ENCODE measurements at places on chromosomes 4 and X.

GRCh38 chr4:1410491-1411325 is 4.5 kb upstream of the NKX1-1 start:
- no peak for DNase-seq

DNA sequence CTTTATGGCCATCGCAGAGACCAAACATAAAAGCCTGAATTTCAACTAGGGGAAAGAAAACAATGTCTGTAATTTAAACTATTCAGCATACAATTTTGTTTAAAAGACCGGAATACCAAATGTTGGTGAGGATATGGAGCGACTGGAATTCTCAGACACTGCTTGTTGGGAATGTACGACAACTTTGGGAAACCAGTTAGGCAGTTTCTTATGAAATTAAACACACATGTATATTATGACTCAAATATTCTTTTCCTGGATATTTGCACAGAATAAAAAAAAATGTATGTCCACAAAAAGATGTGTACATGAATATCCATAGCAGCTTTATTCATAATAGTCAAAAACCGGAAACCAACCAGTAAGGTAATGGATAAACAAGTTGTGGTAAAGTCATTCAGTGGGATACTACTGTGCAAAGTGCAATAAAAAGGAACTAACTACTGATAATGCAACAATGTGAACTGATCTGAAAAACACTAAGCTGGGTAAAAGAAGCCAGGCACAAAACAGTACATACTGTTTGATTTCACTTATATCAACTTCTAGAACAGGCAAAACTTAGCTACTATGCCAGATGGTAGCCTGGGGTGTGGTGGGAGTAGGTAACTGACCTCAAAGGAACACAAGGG is 152.7 kb upstream of the FTHL17 start:
- no peak for DNase-seq

DNA sequence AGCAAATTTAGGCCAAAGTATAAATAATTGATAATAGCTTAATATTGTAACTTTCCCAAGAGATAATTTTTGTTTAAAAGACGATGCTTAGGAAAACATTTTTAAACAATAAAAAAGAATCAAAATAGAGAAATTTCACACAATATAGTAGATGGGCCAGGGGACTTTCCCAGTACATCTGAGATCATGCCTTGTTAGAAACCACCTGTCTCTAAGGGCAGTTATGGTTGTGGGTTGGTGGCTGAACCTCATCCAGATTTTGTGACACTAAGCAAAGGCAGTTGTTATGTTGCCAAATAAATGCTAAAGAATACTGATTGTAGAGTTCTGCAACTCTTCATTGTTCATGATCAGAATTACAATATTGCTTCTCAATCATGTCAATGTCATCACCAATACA is 270.6 kb downstream of the BANK1 start:
- DNase-seq: no peak

DNA sequence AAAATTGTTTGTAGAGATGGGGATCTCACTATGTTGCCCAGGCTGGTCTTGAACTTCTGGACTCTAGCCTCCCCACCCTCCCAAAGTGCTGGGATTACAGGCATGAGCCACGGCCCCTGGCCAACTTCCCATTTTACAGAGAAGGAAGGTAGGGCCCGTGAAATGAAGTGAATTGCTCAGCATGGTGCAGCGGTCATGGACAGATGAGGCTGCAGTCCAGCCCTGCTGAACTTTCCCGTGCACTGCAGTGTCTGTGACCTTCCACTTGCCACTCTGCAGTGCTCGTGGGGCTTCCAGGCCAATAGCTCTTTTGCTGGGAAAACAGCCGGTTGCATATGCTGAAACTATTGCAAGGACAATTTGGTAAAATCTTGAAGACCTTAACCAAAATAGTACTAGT is 454.4 kb upstream of the FAT1 start:
- DNase-seq: no peak

GRCh38 chr4:94500685-94501084 is 48.9 kb downstream of the PDLIM5 start:
- no peak for DNase-seq

DNA sequence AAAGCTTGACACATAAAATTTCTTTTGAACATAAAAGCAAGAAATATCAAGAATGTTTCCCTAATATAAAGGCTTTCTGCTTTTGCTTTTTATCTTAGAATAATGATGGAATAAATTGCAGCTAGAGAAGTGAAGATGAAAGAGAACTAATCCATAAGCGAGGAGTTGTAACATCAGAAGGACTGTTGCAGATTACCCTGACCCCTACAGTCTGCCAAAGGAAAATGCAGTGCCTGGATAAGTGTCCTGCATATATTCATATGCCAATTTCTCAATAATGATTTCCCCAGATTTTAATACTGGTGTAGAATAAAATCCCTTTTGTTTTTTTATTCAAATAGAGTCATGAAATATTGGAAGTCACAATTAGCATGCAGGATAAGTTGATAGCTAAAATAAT is 115.9 kb downstream of the MAGEC2 start:
- DNase-seq: no peak

GRCh38 chrX:74251006-74251930 is 52.7 kb upstream of the ZCCHC13 start:
- no peak for DNase-seq

DNA sequence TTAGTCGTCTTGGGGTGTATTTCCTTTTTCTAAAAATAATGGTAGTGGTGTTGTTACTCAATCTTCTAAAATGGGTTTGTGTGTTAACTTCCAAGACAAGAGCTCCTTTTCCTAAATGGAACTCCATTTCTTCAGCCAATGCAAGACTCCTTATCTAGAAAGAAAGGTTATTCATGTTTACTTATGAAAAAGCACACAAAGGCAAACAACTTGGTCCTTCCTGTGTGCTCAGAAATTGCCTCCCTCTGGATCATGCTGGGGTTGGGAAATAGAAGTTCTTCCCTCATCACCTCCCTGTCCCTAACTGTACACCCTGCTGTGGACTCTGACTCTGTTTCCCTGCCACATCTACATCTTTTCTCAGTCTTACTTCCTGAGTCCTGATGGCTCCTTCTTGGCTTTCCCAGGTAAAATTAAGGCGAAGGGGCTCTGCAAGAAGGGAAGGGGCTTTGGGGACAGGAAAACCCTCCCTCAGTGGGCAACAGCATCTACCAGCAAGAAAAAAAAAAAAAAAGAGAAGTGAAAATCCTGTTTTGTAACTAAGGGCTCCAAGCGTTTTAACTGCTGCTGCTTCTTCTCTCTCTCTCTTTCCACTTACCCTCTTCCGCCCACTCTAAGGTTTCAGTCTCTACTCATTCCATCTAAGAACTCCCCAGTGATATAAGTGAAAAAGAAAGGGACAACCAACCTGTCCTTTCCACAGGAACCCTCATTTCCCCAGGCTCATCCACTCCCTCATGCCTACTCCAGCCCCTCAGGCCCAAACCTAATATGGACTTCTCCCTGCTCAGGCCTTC is 19.8 kb upstream of the TASL start:
- no peak for DNase-seq

GRCh38 chrX:19789782-19790181 is 97.6 kb downstream of the SH3KBP1 start:
- DNase-seq: no peak

DNA sequence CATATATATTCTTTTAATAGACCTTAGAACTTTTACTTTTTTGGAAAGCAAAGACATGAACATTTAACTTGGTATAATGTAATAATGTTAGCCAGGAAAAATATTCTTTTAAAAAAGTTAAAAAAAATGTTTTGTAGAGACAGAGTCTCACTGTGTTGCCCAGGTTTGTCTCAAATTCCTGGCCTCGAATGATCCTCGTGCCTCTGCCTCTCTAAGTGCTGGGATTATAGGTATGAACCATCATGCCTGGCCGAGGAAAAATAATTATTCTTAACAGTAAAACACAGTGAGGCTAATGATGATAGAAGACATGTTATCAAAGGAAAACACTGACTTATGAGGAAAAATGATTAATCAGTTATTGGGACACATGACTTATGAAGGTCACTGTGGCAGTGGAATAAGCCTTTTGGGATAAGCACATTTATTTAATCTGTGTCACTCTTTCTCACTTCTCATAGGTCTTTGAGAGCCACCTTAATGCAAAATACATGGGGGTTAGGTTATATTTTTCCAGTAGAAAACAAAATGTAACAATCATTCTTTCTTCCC is 6.0 kb upstream of the BMP2K start:
- no peak for DNase-seq

DNA sequence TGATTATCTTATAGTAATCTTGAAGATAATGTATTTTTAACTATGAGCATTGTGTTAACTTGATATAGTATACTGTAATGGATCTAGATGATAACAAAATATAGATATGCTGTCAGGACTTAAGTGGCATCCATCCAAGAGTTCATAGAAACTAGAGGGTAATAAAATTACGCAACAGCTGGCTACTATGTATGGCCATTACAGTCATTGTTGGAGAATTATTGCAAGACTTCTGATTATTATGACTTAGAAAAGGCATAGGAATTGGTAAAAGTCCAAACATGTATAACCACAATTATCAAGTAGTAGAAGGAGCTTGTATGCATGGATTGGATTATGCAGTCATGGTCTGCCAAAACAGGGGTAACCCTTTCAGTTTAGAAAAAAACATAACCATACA is 9.5 kb downstream of the OGT start:
- no peak for DNase-seq

- DNase-seq: no peak
Measured at GRCh38 chr4:86927843-86928395, 6.9 kb upstream of the AFF1 start.

DNA sequence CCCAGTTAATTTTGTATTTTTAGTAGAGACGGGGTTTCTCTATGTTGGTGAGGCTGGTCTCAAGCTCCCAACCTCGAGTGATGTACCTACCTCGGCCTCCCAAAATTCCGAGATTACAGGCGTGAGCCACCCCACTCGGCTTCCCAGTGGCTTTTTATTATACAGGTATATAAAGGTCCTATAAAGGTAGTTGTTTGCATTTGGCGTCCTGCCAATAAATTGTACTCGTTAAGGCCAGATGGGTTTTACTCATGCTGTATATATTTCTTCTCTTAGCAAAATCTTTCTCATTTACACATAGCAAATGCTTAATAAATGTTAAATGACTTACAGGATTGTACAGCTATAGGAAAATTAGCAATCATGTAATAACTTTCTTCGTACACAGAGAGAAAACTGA is 6.9 kb downstream of the SHROOM3 start:
- DNase-seq: no peak

DNA sequence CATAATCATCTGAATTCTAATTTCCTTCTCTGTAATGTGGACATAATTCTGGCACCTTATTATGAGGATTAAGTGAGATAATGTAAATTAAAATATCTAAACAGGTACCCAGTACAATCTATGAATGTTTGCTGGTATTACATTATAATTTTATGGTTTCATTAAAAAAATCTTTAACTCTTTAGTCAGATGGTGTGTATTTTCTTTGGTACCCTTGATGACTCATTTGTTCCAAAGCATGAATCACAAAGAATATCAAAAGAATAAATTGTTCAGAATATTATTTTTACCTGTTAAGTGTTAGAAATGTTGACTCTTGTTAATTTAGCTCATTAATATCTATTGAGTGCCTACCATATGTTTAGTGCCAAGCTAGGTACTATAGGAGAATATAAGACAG is 74.3 kb downstream of the SNX25 start:
- DNase-seq: peak; percentile 22

DNA sequence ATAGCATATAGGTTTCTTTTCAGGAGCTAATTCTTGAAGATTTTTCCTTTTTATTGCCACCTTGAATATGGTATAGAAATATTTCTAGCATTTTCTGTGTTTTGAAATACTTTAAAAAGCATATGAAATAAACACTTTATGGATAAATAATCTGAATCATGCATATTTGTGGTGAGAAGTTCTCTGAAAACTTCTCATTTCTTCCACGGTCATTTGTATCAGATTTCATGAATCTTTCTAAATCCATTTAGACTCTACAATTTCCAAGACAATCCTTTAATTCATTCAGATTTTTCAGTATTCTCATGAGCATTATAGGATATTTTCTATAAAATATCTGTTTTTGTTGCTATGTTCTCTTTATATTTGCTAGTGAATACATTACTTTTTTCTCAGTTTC is 16.2 kb upstream of the CA5B start:
- DNase-seq: no peak
